ENCODE measurements at places on chromosomes 7 and 10. TPM values are rescaled to one million over a fixed set of nuclear protein-coding genes. Genes with fewer than 3 reads are reported as not detected.

The SPDYE8 gene
- total RNA-seq, result not detected

- DNase-seq, result no peak
These were observed 9.6 kb downstream of the SMC3 start for GRCh38 chr10:110577056-110577455.

GRCh38 chr7:99844328-99844727 lies 16.5 kb downstream of the CYP3A43 start:
- DNase-seq, result no peak

DNA sequence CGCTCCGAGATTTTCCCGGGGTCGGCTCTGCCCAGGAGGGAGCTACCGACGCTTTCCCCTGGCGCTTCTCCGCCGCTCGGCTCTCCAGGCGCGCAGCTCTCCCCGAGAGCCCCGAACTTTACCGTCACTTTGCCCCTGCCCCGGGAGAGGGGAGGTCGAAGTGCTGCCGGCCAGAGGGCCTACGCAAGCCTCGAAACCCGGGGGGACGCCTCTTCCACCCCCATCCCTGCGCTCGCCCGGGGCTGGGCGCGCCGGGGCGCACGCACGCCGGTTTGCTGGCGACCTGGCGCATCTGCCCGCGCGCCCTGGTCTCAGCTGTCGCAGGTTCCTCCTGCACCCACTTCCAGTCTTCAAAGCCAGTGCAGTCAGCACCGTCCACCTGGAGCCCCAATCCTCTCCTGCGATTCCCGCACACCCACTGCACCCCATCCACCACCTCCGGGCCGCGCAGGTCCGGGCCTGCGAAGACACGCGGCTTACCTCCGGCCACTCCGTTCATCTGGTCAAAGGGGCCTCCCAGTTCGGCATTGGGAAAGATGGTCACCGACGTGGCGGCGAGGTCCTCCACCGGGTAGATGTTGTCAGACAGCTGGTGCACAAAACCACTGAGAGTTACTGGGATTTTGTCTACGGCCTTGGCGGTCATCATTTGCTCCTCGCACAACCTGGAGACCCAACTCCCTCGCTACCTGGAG lies 638 bp downstream of the EGR2 start:
- peak; percentile 20 for DNase-seq

The TMEM139 gene
- total RNA-seq, result 0.91 TPM

The AKR1E2 gene
- 3.9 TPM for total RNA-seq

The OR2A12 gene
- not detected for total RNA-seq

DNA sequence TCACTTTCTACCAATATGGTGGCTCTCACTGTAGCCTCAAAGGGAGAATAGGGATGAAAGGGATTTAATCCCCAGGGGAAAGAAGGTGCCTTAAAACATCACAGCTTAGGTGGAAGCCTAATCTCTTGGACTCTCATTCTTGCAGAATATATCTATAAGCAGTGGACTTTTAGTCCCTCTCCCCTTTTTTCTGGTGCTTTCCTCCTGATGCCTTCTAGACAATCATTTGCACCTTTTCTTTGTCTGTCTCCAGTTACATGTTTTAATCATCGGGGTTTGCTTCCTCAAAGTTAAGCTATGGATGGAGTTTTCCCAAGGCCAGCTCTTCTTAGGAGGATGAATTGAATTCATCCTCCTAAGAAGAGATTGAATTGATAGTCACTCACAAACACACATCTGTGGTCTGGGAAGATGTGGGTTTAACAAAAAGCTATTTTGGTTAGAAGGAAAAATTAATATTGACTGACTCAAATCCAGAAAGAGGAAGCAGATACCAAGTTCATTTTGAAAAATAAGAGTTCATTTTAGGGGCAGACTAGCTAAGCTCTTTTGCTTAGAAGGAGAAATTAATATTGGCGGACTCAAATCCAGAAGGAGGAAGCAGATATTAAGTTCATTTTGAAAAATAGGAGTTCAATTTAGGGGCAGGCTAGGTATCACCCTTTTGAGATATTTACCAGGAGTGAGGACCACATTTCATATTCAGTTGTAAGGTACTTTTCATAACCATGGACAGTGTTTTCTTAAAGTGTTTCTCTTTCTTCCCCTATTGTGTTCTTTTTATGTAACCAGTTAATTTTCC lies 35.2 kb upstream of the PLEKHS1 start:
- DNase-seq, result no peak

DNA sequence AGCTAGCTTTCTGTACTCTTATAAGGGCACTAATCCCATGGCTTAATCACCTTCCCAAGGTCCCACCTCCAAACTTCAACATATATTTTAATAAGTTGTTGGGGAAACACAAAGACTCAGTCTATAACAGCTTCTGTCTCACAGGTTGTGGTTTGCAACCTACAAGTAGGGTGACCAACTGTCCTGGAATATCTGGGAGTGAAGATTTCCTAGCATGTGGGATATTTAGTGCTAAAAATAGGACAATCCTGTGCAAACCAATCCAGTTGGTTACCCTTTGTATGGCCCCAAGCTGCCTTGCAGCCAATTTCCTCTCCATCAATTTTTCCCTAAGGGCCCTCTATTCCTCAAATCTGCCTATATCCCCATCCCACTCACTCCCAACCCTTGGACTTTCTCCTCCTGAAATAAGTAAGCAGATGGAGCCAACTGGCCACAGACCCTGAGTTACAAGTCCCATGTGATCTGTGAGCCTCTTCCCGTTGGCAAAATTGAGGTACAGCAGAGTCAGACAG lies 82.3 kb downstream of the FAM13C start:
- DNase-seq, result no peak

DNA sequence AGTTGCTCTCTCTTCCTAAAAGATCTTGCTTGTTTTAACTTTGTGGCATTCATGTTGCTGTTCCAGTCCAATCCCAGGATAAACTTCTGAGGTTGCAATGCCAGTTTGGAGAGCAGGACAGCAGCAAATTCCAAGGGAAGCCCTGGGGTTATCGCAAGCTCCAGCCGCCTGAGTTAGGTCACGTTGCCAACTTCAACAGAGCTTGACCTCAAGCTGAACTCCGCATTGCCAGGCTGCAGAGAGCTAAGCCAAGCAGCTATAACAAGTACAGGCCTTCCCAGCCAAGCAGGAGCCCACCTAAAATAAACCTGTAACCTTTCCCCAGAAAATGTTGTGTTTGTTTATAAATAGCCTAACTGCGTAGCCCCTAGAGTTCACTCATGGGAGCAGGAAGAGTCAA lies 138.9 kb upstream of the LYZL1 start:
- no peak for DNase-seq

The CCL24 gene
- not detected for total RNA-seq

- DNase-seq, result no peak
These were observed 51.6 kb upstream of the SFTPD start for GRCh38 chr10:80000541-80000940.

The CDHR3 gene
- 5.4 TPM for total RNA-seq

- DNase-seq, result no peak
These were observed 23.6 kb upstream of the PRSS37 start for GRCh38 chr7:141864765-141865447.

The IL2RA gene
- total RNA-seq, result not detected

GRCh38 chr10:16518822-16519221 lies 2.9 kb downstream of the C1QL3 start:
- DNase-seq, result no peak

The HILPDA gene
- 46.7 TPM for total RNA-seq

GRCh38 chr7:134890246-134891240 lies 95.8 kb upstream of the AGBL3 start:
- DNase-seq, result no peak

- no peak for DNase-seq
These were observed 63.1 kb downstream of the TES start for GRCh38 chr7:116273283-116273917.

The CLDN3 gene
- not detected for total RNA-seq

The CALHM1 gene
- not detected for total RNA-seq

The ABCC2 gene
- 6.2 TPM for total RNA-seq

The AFAP1L2 gene
- 73.6 TPM for total RNA-seq

GRCh38 chr7:37092548-37092947 lies 356.1 kb downstream of the ELMO1 start:
- no peak for DNase-seq

DNA sequence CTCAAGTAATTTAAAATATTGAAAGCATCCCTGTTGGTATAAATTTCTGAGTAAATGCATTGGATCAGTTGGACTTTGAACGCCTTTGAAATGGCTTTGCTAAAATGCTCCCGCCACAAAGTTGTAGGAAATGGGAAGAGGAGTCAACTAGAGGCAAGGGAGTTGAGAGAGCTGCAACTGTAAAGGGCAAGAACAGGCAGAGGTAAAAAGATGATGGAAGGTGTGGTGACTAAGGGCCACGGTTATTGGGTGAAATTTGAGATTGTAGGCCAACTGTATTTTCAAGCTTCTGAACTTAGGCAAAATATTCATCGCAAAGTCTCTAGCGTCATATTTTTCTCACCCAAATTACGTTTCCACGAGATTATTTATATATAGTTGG lies 595 bp upstream of the SUMF2 start:
- no peak for DNase-seq

- DNase-seq, result no peak
These were observed 10.4 kb downstream of the PSD start for GRCh38 chr10:102408131-102408727.

DNA sequence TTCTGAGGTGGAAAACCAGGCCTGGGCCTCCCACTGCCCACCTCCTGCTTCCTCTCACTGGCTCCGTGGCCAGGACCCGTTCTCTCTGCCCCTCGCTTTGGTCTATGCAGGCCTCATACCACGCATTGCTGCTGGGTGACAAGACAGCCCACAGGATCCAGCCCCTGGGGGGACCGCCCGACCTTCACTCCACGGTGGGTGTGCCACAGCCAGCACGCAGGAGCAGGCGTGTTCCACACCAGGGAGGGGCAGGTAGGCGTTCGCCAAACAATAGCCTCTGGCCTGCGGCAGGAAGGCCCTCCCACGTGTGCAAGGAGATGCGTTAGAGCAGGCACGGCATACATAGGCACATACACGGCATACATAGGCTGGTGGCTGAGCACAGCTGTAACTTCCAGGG lies 233.4 kb downstream of the WDR37 start:
- DNase-seq, result no peak

DNA sequence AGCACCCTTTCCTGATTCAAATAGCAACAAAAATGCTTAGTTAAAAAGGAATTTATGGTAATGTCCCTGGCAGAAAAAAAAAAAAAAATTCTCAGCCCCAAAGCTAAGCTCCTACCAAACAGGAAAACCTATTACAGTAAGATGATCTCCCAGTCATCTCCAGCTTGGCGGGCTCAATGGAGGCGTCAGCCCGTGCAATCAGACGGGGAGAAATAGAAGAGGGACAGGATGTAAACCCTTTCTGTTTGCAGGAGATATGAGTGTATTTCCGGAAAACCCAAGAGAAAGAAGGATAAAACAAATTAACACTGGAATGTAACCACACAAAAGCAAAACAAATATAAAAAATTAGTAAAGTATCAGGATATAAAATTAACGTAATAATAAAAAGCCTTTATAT lies 242.8 kb downstream of the TCERG1L start:
- DNase-seq, result no peak

- DNase-seq, result no peak
These were observed 73.2 kb downstream of the MYL10 start for GRCh38 chr7:101555921-101556275.

GRCh38 chr10:46527241-46527811 lies 29.1 kb downstream of the GPRIN2 start:
- DNase-seq, result no peak

The NKX2-3 gene
- not detected for total RNA-seq

DNA sequence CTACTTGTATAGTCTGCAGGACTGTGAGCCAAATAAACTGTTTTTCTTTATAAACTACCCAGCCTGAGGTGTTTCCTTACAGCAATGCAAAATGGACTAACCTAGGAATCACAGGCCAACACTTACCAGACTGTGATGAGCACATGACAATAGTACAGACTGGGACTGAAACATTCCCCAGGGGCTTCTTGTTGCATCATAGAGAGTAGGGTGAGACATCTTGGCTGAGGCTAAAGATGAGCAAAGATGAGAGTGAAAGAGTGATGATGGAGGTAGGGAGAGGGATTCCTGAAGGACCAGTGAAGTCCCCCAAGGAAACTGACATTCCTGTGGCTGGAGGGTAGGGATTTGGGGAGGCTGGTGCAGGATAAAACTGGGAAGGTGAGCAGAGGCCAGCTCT lies 194.4 kb downstream of the TPST1 start:
- no peak for DNase-seq
